ENCODE measurements at places on chromosomes 11 and 22. TPM values are rescaled to one million over a fixed set of nuclear protein-coding genes. Genes with fewer than 3 reads are reported as not detected.

CTR9 gene
- 47.3 TPM for total RNA-seq

SLC22A9 gene
- total RNA-seq: not detected

RIMBP3B gene
- 12.1 TPM for total RNA-seq

DNA sequence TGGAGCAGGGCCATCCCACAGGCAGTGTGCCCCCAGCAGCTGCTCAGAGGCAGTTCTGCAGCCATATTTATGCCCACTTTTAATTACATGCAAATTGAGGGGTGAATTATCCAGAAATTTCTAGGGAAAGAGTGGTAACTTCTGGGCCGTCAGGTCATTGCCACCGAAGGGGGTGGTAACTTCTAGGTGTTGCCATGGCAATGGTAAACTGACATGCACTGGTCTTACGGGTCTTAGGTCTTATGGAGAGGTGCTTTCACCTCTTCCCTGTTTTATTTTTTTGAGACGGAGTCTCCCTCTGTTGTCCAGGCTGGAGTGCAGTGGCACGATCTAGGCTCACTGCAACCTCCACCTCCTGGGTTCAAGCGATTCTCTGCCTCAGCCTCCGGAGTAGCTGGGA, 3.8 kb upstream of the TMEM134 start:
- no peak for DNase-seq

- peak; percentile 58 for DNase-seq
Observed at GRCh38 chr22:35539910-35540594, 579 bp upstream of the RASD2 start.

DNA sequence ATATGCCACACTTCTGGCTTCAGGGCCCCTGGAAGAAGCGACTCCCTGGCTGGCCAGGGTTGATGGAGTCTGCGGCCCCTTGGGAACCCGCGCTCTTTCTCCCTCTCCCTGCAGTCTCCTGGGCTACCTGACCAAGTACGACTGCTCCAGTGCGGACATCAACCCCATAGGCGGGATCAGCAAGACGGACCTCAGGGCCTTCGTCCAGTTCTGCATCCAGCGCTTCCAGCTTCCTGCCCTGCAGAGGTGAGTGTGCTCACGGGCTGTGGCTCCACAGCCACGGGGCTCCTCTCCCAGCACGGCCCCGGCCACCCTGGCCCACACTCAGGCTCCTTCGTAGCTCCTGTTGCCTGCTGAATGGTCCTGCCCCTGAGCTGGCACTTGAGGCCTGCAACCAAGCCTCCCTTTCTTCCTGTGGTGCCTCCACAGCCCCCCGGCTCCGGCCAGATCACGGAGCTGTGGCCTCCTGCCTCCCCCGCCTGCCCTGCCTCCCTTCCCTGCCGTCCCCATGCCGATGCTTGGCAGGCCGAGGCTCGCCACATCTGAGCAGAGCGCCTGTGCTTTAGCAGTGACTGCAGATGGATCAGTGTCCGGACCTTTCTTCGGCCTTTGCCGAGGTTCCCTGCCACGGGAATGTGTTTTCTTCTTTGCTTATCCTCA, 36.2 kb upstream of the KRTAP5-7 start:
- DNase-seq: no peak

GRCh38 chr11:102989379-102990047, 34.0 kb upstream of the MMP13 start:
- no peak for DNase-seq

DNA sequence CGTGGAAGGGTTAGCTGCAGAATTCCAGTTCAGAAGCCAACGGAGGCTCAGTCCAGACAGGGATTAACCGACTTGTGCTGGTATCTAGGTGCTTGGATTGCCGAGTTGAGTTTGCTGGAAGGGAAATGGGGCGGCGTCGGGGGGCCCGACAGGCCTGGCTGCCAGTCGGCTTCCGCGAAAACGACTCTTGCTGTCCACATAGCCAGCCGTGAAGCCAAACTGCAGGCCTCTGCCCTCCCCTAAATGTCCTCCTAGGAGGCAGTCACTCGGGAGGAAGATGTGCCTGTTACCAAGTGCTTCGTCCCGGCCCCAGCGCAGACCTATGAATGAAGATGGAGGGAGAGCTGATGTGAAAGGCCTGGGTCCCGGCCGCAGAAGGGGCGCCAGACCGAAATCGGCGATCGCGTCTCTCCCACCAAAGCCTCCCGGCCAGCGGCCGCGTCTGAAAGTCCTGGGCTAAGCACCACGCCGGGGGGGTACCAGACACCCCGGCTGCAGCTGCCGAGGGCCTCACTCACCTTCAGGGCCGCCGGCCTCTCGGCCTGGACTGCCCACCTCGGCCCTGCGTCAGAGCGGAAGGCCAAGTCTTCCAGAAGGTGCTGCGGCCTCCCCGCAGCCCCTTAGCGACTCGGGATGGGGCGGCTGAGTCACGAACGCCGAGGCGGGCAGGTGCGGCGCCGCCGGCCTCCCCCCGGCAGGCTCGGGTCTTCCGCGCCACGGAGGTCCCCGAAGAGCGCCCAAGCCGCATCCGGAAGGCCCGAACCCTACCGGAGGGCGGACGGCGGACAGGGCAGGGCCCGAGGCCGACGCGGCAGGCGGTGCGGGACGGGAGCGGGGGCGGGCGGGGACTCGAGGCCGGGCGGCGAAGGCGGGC, 7.5 kb downstream of the DPAGT1 start:
- DNase-seq: peak; percentile 46

- DNase-seq: no peak
Observed at GRCh38 chr11:23704183-23704582, 792.7 kb upstream of the LUZP2 start.

- DNase-seq: no peak
Observed at GRCh38 chr22:48709453-48709852, 1118.2 kb downstream of the BRD1 start.

GRCh38 chr11:19433367-19433766, 192.6 kb upstream of the E2F8 start:
- DNase-seq: no peak

- no peak for DNase-seq
Observed at GRCh38 chr11:124961972-124962609, 8.1 kb downstream of the CCDC15 start.

DNA sequence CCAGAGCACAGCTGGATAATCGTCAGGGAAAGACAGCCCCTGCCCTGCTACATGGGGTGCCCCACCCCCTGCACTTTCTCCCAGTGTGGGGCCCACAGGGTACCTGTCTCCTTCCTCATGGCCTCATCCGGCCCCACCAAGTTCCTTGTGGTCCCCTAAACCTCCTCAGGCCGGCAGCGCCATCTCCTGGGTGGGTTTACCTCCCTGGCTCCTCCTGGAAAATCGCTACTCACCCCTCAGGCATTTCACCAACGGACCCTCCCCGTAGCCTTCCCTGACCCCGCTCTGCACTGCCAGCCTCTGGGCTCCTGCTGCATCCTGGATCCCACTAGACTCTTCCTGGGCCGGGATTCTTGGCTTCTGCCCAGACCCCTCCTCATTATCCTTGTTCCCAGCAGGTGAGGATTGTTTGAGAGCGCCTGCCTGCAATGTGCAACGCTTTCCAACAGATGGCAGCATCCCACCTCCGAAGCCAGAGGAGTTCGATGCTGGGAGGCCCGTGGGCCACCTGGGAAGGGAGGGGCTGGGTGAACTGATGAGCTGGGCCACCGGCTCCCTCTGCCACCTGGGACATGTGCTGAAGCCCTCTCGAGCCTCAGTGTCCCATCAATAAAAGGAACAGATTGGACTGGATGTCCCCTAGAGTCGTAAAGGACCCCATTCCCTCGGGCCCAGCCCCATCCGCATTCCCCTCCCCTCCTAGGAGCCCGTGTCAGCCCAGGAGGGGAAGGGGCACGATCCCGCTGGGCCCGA, 44.2 kb upstream of the TTLL12 start:
- DNase-seq: peak; percentile 75

GRCh38 chr11:131198161-131199014, 172.0 kb upstream of the NTM start:
- DNase-seq: no peak
